ENCODE measurements at places on chromosomes 6 and 20. TPM values are rescaled to one million over a fixed set of nuclear protein-coding genes. Genes with fewer than 3 reads are reported as not detected.

BFSP1 gene
- total RNA-seq = 1.9 TPM

CST2 gene
- 2.6 TPM for total RNA-seq

GJA10 gene
- total RNA-seq = not detected

STMND1 gene
- total RNA-seq = 0.43 TPM

- no peak overlapping the region for H3K4me3 ChIP-seq
- no peaks in the 10 kb centered on the region for H3K36me3 ChIP-seq
- no peaks in the 10 kb centered on the region for H3K27me3 ChIP-seq
- no peak for DNase-seq
Observed at GRCh38 chr6:15946701-15947385, 182.0 kb upstream of the MYLIP start.

- H3K36me3 ChIP-seq = no peaks in the 10 kb centered on the region
- H3K27ac ChIP-seq = no peak within 1 kb of the TSS
- no peak within 1 kb of the TSS for H3K4me3 ChIP-seq
- no peak for DNase-seq
- no peaks in the 10 kb centered on the region for H3K27me3 ChIP-seq
- no peaks in the 10 kb centered on the region for H3K4me1 ChIP-seq
Observed at GRCh38 chr6:132659082-132659481, at the start of gene TAAR1. Gene TAAR1, minus strand, starts transcription at chr6:132659182. Its CDS starts 13,179 bp downstream, at chr6:132646003.

- DNase-seq = no peak
- no peaks in the 10 kb centered on the region for H3K4me1 ChIP-seq
- no peak overlapping the region for H3K4me3 ChIP-seq
- H3K27ac ChIP-seq = no peak overlapping the region
Observed at GRCh38 chr6:99362678-99363268, 13.3 kb upstream of the FAXC start.

DNA sequence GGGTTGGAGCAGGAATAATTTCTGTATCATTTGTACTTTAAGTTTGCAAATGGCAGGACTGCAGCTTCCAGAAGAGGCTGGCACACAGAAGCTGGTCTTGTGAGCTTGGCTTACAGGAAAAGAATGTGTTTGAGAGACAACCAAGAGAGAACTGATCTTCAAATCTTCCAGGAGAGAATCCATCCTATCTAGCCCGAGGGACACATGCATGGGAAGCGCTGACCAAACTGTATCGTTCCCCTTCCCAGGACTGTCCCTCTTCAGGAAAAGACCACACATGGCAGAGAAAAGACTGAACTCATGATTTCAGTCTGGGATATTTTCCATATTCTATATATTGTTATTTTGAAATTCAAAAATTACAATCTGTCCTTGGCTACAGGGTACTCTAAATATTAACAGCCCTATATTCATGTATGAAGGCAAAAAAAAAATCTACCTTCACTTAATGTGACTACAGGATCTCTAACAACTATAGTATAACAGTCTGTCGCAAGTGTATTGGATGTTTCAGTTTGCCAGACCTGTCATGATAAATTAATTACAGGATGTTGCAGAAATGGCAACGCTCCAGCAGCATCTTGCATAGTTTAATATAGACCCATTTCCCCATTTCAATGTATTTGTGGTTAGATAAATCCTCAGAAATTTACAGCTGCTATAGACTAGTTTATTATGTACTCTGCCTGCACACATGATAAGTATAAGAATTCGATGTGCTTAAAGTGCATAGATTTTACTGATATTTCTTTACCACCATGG is 99.4 kb downstream of the MYB start:
- no peak overlapping the region for H3K27ac ChIP-seq
- peaks cover 2% of the 10 kb centered on the region for H3K36me3 ChIP-seq
- DNase-seq = no peak
- H3K27me3 ChIP-seq = no peaks in the 10 kb centered on the region
- H3K4me1 ChIP-seq = no peaks in the 10 kb centered on the region
